Activated naive CD4-positive, alpha-beta T cell treated with anti-CD3 and anti-CD28 coated beads for 36 hours (primary cell): ENCODE measurements at places on chromosomes 7 and 10. TPM values are rescaled to one million over a fixed set of nuclear protein-coding genes. Genes with fewer than 3 reads are reported as not detected.

Gene ACHE
- not detected for total RNA-seq

Gene ELOVL3
- total RNA-seq: not detected

DNA sequence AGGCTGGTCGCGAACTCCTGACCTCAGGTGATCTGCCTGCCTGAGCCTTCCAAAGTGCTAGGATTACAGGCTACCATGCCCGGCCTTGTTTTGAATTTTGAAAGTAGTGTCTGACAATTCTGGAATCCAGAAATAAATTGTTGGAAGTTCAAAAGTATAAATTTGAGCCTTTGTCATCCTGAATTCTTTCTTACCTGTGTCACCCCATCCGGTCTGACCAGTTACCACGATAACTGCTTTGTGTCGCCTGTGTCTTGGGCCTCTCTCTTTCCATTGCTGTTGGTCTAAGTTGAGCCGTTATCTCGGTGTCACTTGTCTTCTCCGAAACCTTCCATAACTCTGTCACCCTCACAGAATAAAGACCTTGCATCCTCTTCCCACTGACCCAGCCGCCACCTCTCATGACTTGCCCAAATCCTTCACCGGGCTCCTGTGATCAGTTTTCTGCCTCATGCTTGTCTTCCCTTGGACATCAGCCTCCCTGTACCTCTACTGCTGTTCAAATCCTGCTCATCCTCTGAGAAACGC, 18.6 kb downstream of the CUL1 start:
- H3K4me3 ChIP-seq: no peak overlapping the region
- H3K4me1 ChIP-seq: peaks cover 79% of the 10 kb centered on the region
- peaks cover 14% of the 10 kb centered on the region for H3K36me3 ChIP-seq
- DNase-seq: no peak
- H3K27me3 ChIP-seq: no peaks in the 10 kb centered on the region

- H3K36me3 ChIP-seq: no peaks in the 10 kb centered on the region
- no peak for DNase-seq
- H3K27ac ChIP-seq: no peak overlapping the region
- H3K4me1 ChIP-seq: no peaks in the 10 kb centered on the region
- peaks cover 3% of the 10 kb centered on the region for H3K27me3 ChIP-seq
Measured at GRCh38 chr10:112208292-112208691, 24.7 kb upstream of the GPAM start.

DNA sequence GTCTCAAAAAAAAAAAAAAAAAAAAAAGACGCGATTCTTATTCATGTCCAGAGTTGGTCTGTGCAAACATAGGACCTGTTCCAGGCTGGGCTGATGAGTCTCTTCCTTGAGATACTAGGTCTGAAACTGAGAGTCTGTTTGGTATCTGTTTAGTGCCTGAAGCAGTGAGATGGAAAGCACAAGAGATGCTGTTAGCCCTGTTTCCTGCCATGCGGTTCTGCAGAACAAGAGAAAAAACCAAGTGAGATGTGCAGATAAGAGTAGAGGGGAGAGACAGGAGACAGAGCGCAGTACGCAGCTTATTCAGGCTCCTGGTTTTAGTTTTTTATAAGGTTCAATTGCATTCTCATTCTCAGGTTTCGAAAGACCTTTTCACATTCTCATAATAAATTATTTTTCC, 85.8 kb upstream of the PRKCQ start:
- H3K4me1 ChIP-seq: peaks cover 14% of the 10 kb centered on the region
- H3K36me3 ChIP-seq: no peaks in the 10 kb centered on the region
- peak overlapping the region; percentile 46 for H3K27ac ChIP-seq
- H3K4me3 ChIP-seq: no peak overlapping the region

DNA sequence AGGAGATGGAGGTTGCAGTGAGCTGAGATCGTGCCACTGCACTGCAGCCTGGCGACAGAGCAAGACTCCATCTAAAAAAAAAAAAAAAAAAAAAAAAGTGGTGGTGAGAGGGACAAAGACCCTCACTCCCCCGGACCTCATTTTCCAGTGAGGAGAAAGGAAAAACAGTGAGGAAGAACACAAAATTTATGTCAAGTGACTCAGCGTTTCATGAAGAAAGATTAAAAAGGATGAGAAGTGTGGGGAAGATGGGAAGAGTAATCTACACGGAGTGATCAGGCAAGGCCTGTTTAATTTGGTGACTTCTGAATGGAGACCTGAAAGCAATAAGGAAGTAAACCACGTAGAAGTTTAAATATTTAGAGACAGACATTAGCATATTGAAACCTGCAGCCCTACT, 7.0 kb downstream of the NUDT5 start:
- H3K36me3 ChIP-seq: peaks cover 42% of the 10 kb centered on the region
- H3K27me3 ChIP-seq: no peaks in the 10 kb centered on the region
- no peak overlapping the region for H3K27ac ChIP-seq
- H3K4me3 ChIP-seq: no peak overlapping the region
- no peak for DNase-seq
- H3K4me1 ChIP-seq: peaks cover 45% of the 10 kb centered on the region

- no peaks in the 10 kb centered on the region for H3K36me3 ChIP-seq
- H3K4me3 ChIP-seq: no peak overlapping the region
Measured at GRCh38 chr7:114688443-114689055, 233.3 kb upstream of the MDFIC start.

- H3K4me3 ChIP-seq: peak overlapping the region; percentile 62
- peaks cover 18% of the 10 kb centered on the region for H3K36me3 ChIP-seq
- H3K4me1 ChIP-seq: peaks cover 98% of the 10 kb centered on the region
- H3K27me3 ChIP-seq: no peaks in the 10 kb centered on the region
- DNase-seq: no peak
Measured at GRCh38 chr10:104323760-104324201, 14.5 kb downstream of the ITPRIP start.

GRCh38 chr7:11427686-11428273, 404.2 kb downstream of the THSD7A start:
- H3K4me3 ChIP-seq: no peak overlapping the region
- peak; percentile 6 for DNase-seq
- no peaks in the 10 kb centered on the region for H3K27me3 ChIP-seq
- no peaks in the 10 kb centered on the region for H3K36me3 ChIP-seq

GRCh38 chr7:93030605-93031225, 87.1 kb downstream of the SAMD9 start:
- H3K4me1 ChIP-seq: peaks cover 10% of the 10 kb centered on the region
- no peak overlapping the region for H3K4me3 ChIP-seq
- H3K27ac ChIP-seq: no peak overlapping the region
- H3K27me3 ChIP-seq: peaks cover 8% of the 10 kb centered on the region
- no peaks in the 10 kb centered on the region for H3K36me3 ChIP-seq
- DNase-seq: no peak

Gene AOAH
- 0.67 TPM for total RNA-seq

Gene ANKIB1
- 38.4 TPM for total RNA-seq

Gene SLC26A4
- total RNA-seq: 1.3 TPM

GRCh38 chr10:30059209-30060107, at the start of gene JCAD:
TSS of gene JCAD (minus strand) at chr10:30059586. CDS start at chr10:30047812, 11,774 bp downstream.
- H3K27me3 ChIP-seq: peaks cover 56% of the 10 kb centered on the region
- H3K27ac ChIP-seq: peak within 1 kb of the TSS; percentile 19
- peak; percentile 51 for DNase-seq
- no peaks in the 10 kb centered on the region for H3K36me3 ChIP-seq

Gene FHIP2A
- total RNA-seq: 8.7 TPM

GRCh38 chr10:117462816-117463544, 79.6 kb upstream of the EMX2 start:
- H3K4me3 ChIP-seq: no peak overlapping the region
- H3K27me3 ChIP-seq: peaks cover 4% of the 10 kb centered on the region
- H3K4me1 ChIP-seq: no peaks in the 10 kb centered on the region
- H3K36me3 ChIP-seq: no peaks in the 10 kb centered on the region
- no peak for DNase-seq

DNA sequence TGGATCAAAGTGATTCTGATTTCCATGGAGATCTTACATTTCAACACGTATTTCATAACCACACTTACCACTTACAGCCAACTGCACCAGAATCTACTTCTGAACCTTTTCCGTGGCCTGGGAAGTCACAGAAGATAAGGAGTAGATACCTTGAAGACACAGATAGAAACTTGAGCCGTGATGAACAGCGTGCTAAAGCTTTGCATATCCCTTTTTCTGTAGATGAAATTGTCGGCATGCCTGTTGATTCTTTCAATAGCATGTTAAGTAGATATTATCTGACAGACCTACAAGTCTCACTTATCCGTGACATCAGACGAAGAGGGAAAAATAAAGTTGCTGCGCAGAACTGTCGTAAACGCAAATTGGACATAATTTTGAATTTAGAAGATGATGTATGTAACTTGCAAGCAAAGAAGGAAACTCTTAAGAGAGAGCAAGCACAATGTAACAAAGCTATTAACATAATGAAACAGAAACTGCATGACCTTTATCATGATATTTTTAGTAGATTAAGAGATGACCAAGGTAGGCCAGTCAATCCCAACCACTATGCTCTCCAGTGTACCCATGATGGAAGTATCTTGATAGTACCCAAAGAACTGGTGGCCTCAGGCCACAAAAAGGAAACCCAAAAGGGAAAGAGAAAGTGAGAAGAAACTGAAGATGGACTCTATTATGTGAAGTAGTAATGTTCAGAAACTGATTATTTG, 15.3 kb downstream of the HNRNPA2B1 start:
- no peaks in the 10 kb centered on the region for H3K27me3 ChIP-seq
- peak overlapping the region; percentile 88 for H3K27ac ChIP-seq
- peaks cover 60% of the 10 kb centered on the region for H3K4me1 ChIP-seq
- H3K4me3 ChIP-seq: peak overlapping the region; percentile 31
- peaks cover 45% of the 10 kb centered on the region for H3K36me3 ChIP-seq
- no peak for DNase-seq

DNA sequence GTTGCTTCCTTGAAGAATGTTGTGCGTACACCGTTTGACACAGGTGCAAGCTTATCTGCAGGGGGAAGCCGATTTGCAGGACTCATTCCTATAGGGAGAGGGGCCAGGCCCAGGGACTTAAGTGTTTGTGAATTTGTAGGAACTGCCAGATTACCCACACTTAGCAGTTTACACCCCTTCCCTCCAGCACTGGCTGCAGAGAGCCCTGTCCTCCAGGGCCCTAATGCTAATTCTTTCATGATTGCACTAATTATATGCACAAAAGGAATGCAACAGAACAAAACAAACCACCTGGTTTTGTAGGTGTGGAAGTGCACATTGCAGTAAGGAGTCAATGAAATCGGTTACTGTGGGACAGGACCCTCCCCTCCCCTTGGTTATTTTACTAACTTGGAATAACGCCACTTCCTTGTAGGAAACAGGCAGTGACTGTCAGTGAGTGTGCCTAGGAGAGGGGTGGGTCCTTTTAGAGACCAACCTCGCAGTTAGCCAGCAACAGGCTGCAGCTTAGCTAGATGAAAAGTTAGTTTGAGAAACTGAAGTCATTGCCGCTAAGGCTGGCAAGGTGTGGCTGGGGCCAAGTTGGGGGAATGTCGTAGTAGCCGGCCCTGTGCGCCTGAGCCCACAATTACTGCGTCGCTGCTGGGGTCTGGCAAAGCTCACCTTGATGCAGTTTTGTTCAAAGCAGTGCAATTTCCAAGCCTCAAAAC, 60.6 kb downstream of the CUX1 start:
- H3K4me1 ChIP-seq: peaks cover 16% of the 10 kb centered on the region
- DNase-seq: no peak
- no peak overlapping the region for H3K27ac ChIP-seq
- H3K27me3 ChIP-seq: no peaks in the 10 kb centered on the region
- no peaks in the 10 kb centered on the region for H3K36me3 ChIP-seq

DNA sequence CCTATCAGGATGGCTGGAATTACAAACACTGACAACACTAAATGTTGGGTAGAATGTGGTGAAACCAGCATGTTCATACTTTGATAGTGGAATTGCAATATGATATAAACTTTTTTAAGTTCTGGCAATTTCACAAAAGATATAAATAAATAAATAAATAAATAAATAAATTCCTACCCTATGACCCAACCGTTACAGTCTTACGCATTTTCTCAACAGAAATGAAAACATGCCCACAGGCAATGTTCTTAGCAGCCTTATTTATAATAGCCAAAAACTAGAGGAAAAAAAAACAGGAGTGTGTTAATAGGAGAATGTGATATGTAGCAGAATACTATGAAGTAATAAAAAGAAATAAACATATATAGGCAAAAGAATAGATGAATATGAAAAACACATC, 318.9 kb downstream of the IPMK start:
- H3K4me1 ChIP-seq: no peaks in the 10 kb centered on the region
- no peak for DNase-seq
- no peak overlapping the region for H3K27ac ChIP-seq
- H3K36me3 ChIP-seq: no peaks in the 10 kb centered on the region

GRCh38 chr10:17782921-17783665, 26.1 kb upstream of the MRC1 start:
- H3K27me3 ChIP-seq: peaks cover 2% of the 10 kb centered on the region
- H3K36me3 ChIP-seq: no peaks in the 10 kb centered on the region
- H3K4me1 ChIP-seq: no peaks in the 10 kb centered on the region
- no peak overlapping the region for H3K4me3 ChIP-seq
- no peak for DNase-seq

- H3K27ac ChIP-seq: no peak overlapping the region
- H3K4me3 ChIP-seq: no peak overlapping the region
- peaks cover under 1% of the 10 kb centered on the region for H3K4me1 ChIP-seq
Measured at GRCh38 chr10:124455441-124455840, 5.6 kb upstream of the NKX1-2 start.

DNA sequence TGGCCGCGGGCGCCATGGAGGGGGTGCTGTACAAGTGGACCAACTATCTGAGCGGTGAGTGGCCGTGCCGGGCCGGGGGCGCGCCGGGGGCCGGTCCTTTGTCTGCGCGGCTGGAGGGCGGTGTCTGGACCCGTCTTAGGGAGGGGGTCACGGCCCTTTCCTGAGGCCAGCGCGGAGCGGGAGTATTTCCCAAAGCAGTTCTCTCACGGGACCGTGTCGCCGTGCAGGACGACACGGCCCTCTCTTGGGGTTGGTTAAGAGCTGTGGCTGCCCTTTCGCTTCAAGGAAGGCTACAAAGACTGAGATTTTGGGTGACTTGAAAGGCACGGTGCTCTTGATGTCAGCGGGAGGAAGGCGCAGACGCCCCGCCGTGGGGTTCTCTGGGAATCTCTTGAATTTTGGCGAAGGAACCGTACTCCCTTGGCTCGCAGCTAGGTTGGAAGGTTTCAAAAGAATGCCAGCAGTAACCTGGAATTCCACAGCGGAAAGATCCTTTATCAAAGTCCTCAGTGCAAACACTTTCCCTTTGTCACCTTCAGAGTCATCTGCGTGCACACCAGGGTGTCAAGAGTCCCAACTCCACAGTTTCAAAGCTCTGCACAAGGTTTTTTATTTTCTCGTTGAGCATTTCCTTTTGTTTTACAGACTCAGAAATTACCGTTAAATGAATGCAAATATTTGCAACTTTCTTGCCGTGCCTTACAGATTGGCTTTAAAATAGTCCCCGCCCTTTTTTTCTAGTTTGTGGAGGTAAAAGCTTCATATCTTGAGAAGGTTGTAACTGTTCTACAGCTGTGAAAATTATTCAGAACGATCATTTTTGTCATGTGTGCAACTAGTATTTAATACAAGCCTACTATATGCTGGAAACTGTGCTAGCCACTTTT, 780 bp downstream of the PLEKHA8 start:
- peak; percentile 29 for DNase-seq
- no peak overlapping the region for H3K4me3 ChIP-seq
- no peaks in the 10 kb centered on the region for H3K36me3 ChIP-seq
- peak overlapping the region; percentile 20 for H3K27ac ChIP-seq
- no peaks in the 10 kb centered on the region for H3K27me3 ChIP-seq
- peaks cover 17% of the 10 kb centered on the region for H3K4me1 ChIP-seq

- peaks cover 9% of the 10 kb centered on the region for H3K4me1 ChIP-seq
- H3K27me3 ChIP-seq: peaks cover 14% of the 10 kb centered on the region
- H3K36me3 ChIP-seq: no peaks in the 10 kb centered on the region
- DNase-seq: peak; percentile 76
- peak within 1 kb of the TSS; percentile 77 for H3K27ac ChIP-seq
Measured at GRCh38 chr7:12403287-12404181, at the start of gene VWDE. TSS of gene VWDE (minus strand) at chr7:12403865. CDS start at chr7:12403716, 149 bp downstream.
